HCEC 1CT (cell line): ENCODE measurements at places on chromosomes 4 and X.

DNA sequence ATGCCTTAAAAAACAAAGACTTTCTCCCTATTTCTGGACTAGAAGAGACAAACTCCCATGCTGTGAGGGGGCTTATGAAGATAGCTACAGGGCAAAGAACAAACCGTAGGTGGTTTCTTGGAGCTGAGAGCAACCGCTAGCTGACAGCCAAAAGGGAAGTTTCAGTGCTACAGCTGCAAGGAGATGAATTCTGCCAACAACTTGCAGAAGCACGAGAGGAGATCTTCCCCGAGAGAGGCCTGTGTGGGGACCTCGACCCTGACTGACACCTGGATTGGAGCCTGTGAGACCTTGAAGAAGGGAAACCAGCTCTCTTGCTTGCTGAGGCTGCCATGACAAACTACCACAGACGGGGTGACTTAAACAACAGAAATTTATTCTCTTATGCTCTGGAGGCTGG lies 183.8 kb upstream of the VCX3A start:
- no peak for DNase-seq

DNA sequence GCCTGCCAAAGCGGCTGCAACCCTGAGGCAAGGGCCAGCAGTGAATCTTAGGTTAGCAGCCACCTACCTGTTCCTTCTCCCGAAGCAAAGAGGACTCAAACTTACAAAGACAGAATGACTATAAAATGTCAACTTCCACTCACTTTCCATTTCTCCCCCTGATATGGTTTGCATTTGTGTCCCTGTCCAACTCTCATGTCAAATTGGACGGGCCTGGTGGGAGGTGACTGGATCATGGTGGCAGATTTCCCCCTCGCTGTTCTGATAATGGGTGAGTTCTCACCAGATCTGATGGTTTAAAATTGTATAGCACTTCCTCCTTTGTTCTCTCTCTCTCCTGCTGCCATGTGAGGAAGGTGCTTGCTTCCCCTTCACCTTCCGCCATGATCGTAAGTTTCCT lies 35.3 kb upstream of the TMEM154 start:
- DNase-seq, result no peak

GRCh38 chr4:145760961-145761929 lies 81.3 kb downstream of the C4orf51 start:
- DNase-seq, result no peak

- DNase-seq, result peak; percentile 11
Measured at GRCh38 chrX:17519358-17519757, 144.4 kb downstream of the NHS start.

DNA sequence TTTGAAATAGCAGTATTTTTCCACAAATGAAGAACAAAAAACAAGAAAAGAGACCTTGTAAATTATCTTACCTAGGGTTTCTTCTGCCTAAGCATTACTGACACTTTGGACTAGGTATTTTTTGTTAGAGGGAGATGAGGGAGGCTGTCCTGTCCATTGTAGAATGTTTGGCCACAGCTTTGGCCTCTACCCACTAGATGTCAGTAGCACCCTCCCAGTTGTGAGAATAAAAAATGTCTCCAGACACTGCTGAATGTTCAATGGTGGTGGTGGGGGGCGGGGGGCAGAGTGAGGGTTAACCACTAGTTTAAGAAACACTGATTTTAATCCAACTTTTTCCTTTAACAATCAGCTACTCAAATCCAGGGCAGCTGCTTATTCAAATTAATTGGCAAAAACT lies 25.8 kb downstream of the OTUD4 start:
- no peak for DNase-seq

GRCh38 chr4:141238186-141238585 lies 17.5 kb downstream of the ZNF330 start:
- no peak for DNase-seq

DNA sequence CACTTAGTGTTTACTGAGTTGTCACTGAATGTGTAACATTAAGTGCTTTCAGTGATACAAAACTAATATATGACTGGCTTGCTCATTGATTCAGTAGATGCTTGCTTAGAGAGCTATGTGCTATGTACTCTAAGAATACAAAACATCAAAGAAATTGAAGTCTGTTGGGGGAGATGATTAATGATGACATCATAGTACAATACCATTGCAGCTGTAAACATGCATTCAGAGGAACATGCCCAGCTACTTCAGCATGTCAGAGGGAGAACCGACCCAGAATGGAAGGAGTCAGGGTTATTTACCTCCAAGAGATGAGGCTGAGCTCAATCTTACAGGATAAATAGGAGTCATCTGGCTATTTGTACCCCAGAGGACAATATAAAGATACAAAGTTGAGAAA lies 290.8 kb downstream of the TENM3 start:
- peak; percentile 66 for DNase-seq
